ENCODE measurements at places on chromosomes 13 and 19.

GRCh38 chr13:67062160-67062559 is 168.0 kb downstream of the PCDH9 start:
- DNase-seq: no peak

- no peak for DNase-seq
Measured at GRCh38 chr13:76380446-76381065, 505.6 kb downstream of the KCTD12 start.

- DNase-seq: no peak
Measured at GRCh38 chr13:68923995-68924394, 1183.6 kb upstream of the ATXN8OS start.

DNA sequence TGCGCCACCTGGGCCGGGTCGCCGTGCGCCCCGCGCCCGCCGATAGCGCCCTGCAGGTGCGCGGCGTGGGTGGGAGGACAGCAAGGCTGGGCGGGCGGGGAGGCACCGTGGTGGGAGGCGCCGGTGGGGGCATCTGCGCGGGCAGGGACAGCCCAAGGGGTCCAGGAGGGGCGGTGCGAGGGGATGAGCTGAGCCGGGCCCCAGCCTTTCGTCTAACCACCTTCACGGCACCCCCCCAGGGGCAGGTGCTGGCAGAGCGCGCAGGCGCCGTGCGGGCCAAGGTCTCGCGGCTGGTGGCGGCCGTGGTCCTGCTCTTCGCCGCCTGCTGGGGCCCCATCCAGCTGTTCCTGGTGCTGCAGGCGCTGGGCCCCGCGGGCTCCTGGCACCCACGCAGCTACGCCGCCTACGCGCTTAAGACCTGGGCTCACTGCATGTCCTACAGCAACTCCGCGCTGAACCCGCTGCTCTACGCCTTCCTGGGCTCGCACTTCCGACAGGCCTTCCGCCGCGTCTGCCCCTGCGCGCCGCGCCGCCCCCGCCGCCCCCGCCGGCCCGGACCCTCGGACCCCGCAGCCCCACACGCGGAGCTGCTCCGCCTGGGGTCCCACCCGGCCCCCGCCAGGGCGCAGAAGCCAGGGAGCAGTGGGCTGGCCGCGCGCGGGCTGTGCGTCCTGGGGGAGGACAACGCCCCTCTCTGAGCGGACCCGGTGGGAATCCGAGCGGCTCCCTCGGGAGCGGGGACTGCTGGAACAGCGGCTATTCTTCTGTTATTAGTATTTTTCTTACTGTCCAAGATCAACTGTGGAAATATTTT is 3.1 kb downstream of the KISS1R start:
- DNase-seq: peak; percentile 43

DNA sequence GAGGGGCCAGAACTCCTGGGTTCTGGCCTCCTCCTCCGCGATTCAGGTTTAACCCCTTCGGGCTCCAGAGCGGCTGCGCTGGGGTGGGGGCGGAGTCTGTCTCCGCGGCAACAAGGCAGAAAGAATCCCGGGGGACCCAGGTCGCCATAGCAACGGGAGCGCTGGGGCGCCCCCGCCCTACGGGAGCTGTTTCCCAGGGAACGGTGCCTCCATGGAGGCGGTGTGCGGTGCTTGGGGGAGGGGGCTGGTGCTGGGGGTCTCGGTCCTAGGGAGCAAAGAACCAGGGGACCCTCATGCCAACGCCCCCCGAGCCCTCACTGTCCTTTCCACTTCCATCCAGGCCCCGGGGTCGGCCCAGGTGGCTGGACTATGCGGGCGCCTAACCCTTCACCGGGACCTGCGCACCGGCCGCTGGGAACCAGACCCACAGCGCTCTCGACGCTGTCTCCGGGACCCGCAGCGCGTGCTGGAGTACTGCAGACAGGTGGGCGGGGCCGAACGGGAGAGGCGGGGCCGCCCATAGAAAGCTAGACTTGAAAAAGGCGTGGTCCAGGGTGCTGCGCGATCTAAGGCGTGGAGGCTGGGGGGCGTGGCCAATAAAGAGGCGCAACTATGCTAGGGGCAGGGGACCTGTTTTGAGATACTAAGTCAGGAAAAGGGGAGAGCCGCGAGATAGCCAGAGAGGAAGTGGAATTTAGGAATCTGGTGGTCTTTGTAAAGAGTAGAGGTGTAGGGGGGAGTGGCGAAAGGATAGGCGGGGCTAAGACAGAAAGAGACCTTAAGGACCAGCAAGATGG is 1.2 kb downstream of the APLP1 start:
- DNase-seq: peak; percentile 98

- DNase-seq: no peak
Measured at GRCh38 chr13:99926014-99926731, 45.4 kb downstream of the ZIC5 start.

GRCh38 chr13:73842626-73843025 is 291.6 kb downstream of the KLF12 start:
- no peak for DNase-seq

DNA sequence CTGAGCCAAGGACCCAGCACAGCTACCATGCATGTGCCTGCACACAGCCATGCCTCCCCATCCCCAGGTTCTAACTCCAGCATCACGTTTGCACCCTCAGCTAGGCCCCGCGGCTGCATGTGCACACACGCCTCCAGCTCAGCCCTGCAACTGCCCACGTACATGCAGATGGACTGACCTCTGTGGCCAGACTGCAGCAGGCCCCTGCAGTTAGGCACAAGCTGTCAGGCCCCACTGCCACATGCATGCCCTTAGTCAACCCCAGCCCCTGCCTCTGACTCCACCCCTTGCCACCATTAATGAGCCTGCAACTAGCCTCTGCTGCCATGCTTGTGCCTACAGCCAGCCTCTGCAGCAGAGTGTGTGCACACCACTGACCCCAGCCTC is 23.1 kb downstream of the SLC6A16 start:
- no peak for DNase-seq

GRCh38 chr13:46382224-46382623 is 4.8 kb downstream of the RUBCNL start:
- no peak for DNase-seq

GRCh38 chr13:106230450-106230849 is 305.0 kb downstream of the EFNB2 start:
- no peak for DNase-seq

GRCh38 chr19:32718286-32718685 is 1.3 kb upstream of the TDRD12 start:
- DNase-seq: peak; percentile 28

- DNase-seq: peak; percentile 23
Measured at GRCh38 chr19:55592391-55593090, 6.8 kb downstream of the FIZ1 start.

DNA sequence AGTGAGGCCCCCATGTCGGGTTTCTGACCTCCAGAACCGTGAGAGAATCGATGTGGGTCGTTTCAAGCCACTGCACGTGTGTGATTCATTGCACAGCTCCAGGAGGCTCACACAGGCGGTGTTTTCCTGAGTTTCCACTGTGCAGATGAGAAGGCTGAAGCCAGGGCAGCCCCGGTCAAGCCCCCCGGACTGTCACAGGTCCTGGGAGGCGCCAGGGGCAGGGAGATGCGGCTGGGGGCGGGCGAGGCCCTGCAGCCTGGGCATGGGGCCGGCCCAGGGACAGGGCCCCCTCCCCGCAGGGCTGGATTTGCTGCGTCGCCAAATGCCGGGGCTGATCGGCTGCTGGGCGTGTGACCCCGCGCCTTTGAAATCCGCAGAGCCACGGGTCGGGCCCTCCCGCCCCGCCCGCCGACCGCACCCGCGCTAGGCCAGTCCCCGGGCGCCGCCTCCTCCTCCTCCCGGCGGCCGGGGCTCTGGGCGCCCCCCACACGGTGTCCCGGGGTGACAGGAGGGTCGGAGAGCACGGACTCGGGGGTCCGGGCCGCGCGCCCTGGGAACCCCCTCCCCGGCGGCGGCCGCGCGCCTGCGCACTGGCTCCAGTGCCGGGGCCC is 9.9 kb upstream of the MKNK2 start:
- no peak for DNase-seq

DNA sequence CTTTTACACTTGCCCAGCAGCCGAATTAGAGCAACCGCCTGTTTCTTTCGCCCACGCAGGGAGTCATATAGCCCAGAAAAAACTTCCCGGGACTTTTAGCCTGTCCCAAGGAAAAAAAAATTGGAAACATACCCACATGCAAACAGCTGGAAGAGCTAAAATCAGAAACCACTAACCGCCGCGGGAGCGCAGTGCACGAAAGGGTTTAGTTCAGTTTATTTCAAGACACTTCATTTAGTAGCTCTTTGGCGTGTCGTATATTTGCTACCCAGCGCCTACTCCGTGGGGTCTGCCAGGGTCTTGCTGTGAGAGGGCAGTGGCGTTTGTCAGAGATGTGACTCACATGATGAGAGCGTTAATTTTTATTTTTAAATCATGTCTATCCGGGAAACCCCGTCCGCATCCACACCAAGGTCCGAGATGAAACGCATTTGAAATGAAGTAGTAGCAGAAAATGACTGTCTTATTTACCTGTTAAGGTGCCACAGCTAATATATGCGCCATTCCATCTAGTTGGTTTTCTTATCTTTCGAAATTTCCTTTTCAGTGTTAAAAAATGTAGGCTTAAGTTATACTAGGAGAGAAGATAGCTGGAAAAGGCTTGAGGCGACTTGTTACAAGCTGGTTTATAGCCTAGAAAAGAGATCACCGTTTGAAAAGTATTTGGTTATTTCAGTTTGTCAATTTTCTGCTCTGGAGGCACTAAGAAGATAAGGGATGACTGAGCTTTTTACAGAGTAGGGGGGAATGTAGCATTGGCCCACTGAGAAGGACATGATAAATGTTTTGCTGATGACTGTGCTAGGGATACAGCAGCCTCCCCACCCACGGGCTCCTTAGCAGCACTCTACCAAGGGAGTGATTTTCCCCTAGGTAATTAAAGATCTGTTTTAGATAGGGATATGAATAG is 1.7 kb downstream of the KLF5 start:
- DNase-seq: no peak

DNA sequence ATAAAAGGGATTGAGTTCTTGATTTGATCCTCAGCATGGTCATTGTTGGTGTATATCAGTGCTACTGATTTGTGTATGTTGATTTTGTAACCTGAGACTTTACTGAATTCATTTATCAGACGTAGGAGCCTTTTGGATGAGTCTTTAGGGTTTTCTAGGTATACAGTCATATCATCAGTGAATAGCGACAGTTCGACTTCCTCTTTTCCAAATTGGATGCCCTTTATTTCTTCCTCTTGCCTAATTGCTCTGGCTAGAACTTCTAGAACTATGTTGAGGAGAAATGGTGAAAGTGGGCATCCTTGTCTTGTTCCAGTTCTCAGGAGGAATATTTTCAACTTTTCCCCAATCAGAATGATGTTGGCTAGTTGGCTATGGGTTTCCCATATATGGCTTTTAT is 27.0 kb downstream of the POMP start:
- DNase-seq: no peak

DNA sequence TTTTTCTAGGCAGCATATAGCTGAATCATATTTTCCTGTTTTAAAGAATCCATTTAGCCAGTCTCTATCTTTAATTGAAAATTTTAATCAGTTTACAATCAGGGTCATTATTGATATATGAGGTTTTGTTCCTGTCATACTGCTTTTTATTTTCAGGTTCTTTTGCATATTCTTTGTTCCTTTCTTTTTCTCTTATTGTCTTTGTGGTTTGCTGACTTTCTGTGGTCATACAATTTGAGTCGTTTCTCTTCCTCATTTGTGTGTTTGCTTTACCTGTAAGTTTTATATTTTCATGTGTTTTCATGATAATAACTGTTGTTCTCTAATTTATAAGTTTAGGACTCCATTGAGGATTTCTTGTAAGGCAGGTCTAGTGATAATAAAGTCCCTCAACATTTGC is 812.6 kb downstream of the DACH1 start:
- DNase-seq: no peak

DNA sequence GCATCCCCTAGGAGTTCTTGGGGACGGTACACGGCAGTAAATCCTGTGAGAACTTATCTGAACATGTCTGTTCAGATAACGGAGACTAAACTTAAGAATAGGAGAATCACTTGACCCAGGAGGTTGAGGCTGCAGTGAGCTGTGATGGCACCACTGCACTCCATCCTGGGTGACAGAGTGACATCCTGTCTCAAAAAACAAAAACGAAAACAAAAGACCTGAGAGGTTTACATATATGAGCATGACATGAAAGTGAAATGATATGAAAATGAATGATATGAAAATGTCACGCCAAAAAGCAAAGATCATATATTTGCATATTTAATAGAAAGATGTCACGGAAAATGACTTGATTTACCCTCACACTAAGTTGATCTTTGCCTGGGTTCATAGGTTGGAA is 5.8 kb downstream of the ZNF175 start:
- DNase-seq: no peak

- DNase-seq: no peak
Measured at GRCh38 chr19:14315433-14315832, 65.8 kb upstream of the ADGRE5 start.

GRCh38 chr13:44429311-44429710 is 55.7 kb downstream of the SERP2 start:
- no peak for DNase-seq

DNA sequence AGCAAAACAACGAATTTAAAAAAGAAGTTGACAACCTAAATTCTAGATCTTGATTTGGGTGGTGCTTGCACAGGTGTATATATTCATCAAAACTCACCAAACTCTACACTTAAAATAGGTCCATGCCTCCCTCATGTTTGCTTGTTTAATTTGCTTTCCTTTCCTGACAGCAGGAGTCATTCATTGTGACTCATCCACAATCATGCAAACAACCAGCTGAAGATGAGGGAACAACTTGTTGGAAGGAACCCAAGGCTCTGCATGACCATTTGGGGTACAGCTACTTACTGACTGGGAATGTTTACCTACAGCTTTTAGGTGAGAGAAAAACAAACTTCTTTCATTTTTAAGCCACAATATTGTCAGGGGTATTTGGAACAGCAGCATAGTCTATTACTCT is 96.6 kb downstream of the RXFP2 start:
- no peak for DNase-seq

GRCh38 chr19:791007-791566 is 6.2 kb upstream of the PTBP1 start:
- DNase-seq: no peak

- DNase-seq: no peak
Measured at GRCh38 chr13:31986676-31987470, 44.7 kb upstream of the FRY start.

GRCh38 chr19:6551091-6551490 is 20.3 kb downstream of the TNFSF9 start:
- DNase-seq: no peak

- no peak for DNase-seq
Measured at GRCh38 chr13:40668335-40668734, 1.9 kb upstream of the FOXO1 start.

DNA sequence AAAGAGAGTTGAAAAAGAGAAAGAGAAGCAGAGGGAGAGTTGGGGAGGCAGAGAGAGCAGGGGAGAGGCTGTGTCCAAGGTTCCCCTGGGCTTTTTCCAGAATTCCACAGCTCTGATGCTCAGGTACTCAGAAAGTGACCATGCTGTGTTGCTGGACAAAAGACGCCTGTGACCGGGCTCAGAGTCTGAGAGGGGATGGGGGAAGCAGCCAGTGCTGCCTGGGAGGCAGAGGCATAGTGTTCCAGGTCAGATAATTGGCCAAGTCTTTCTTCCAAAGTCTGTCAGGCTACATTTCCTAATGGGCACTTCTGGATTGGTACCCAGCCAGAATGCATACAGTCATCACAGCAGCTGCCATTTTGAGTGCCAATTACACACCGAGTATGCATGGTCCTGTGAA is 86.1 kb downstream of the PTPRS start:
- DNase-seq: no peak

GRCh38 chr13:112220296-112220875 is 153.4 kb downstream of the SOX1 start:
- DNase-seq: no peak

Data from ELF-1 (cell line).